ENCODE measurements at places on chromosomes 1 and 21.

GRCh38 chr1:186740324-186740723 is 60.1 kb upstream of the PTGS2 start:
- DNase-seq = no peak

GRCh38 chr1:66605419-66605997 is 71.6 kb downstream of the SGIP1 start:
- no peak for DNase-seq

DNA sequence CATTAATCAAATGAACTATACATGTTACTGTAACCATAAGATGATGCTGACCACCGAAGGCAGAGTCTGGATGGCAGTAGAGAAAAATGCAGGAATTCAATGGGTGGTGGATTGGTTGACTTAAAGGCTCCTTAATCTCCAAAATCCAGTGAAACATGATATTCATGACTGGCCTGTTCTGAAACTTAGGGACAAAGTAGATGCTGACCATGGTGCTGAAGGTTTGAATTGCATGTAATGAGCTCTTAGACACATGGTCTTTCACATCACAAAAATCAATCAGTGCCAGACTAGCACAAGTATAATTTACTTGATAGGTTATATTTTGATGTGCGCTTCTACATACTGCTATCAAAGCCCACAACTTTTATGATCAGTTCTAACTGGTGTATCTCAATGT is 30.9 kb upstream of the NTMT2 start:
- no peak for DNase-seq

GRCh38 chr1:43274804-43275180 is 5.0 kb downstream of the TMEM125 start:
- no peak for DNase-seq

DNA sequence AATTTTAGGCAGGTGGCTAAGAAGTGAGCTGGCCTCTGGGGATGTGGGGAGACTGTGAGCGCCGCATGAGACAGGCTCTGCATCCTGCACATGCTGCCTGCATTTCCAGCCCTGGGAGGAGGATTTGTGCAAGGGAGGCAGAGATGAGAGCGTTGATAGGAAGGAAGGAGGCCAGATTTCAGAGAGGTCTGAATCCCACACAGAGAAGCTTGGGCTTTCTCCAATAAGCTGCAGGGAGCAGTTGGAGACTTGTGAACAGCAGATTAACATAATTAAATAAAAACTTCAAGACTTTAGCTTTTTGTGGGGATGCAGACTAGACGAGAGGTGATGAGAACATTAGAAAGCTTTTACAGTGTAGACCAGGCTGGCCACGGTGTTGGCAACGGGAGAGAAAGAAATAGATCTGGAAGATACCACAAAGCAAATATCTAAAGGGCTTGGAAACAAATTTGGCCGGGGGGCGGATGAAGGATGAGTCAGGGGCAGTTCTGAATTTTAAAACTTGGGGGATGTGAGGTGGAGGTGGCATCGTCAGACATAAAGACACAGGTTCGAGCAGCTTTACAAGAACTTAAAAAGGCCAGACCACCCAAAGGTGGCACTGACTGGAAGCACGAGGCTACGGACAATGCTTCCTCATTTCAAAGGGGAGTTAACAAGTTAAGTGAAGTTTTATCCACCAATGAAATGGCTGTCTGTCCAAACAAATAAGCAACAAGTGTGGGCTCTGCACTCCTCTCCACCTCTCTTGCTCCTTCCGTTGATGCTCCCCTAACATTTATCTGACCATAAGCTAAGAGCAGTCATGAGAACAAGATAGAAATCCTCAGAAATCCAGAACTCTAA is 57.0 kb downstream of the HIVEP3 start:
- no peak for DNase-seq

GRCh38 chr1:87647430-87648177 is 318.9 kb downstream of the LMO4 start:
- no peak for DNase-seq

GRCh38 chr1:183699616-183700160 is 46.6 kb upstream of the APOBEC4 start:
- DNase-seq = no peak

- DNase-seq = no peak
These were observed 39.5 kb upstream of the DDAH1 start for GRCh38 chr1:85504417-85504816.

GRCh38 chr1:153032677-153033308 is 1.8 kb downstream of the SPRR1B start:
- no peak for DNase-seq

- no peak for DNase-seq
These were observed 53.3 kb downstream of the OLFML3 start for GRCh38 chr1:114032271-114033215.

- peak; percentile 82 for DNase-seq
These were observed at the start of gene EPB41 for GRCh38 chr1:28914228-28915030. TSS of gene EPB41 (plus strand) at chr1:28914569. CDS start at chr1:28987438, 72,869 bp downstream.

Data from stimulated activated CD4-positive, alpha-beta T cell treated with anti-CD3 and anti-CD28 coated beads, Interleukin-15, amount 100 ng/mL, for 1 hour (primary cell).